ENCODE measurements at places on chromosomes 16 and 17.

- no peak for DNase-seq
These were observed 197.3 kb downstream of the CEP112 start for GRCh38 chr17:65994679-65995078.

- no peak for DNase-seq
These were observed 218.0 kb downstream of the NTN1 start for GRCh38 chr17:9239246-9239792.

GRCh38 chr16:20308266-20308665 is 19.0 kb downstream of the GP2 start:
- no peak for DNase-seq

- DNase-seq: no peak
These were observed 121.6 kb upstream of the HS3ST4 start for GRCh38 chr16:25570131-25570530.

DNA sequence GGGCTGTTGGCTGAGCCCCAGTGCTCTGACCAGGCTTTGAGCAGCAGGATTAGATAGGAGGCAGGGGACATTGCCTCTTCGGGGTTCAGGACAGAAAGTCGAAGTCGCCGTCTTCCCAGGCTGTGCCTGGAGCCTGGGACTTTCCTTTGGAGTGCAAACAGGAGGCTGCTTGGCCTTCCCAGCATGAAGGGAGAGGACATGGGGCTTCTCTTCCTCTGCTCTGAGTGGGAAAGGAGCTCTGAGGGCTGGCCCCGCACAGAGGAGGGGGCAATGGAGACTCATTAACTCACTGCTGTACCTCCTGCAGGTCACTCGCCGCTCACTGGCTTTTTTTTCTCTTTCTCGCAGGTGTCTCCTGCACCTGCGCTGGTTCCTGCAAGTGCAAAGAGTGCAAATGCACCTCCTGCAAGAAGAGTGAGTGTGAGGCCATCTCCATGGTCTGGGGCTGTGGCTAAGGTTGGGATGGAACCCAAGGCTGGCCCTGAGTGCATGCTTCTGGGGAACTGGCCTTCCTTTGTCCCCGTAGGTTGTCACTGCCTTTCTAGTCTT is 642 bp downstream of the MT1F start:
- DNase-seq: no peak

- no peak for DNase-seq
These were observed 22.9 kb downstream of the CHCT1 start for GRCh38 chr17:60445144-60445543.

DNA sequence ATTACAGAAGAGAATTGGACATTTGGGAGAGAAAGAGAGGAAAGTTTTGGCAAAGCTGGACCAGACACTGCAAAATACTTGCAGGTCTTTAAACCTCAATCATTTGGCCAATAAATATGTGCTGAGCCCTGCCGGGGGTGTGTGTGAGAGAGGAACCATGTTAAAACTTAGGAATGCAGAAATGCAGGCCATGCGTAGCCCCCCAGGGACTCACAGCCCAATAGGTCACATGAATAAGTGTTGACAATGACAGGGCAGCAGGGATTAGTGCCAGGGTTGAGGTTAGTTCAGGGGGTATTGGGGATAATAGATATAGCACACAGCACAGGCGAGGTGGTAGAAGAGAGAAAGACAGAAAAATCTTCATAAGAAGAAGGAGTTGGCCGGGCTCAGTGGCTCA is 113.3 kb upstream of the ADAMTS18 start:
- DNase-seq: no peak

DNA sequence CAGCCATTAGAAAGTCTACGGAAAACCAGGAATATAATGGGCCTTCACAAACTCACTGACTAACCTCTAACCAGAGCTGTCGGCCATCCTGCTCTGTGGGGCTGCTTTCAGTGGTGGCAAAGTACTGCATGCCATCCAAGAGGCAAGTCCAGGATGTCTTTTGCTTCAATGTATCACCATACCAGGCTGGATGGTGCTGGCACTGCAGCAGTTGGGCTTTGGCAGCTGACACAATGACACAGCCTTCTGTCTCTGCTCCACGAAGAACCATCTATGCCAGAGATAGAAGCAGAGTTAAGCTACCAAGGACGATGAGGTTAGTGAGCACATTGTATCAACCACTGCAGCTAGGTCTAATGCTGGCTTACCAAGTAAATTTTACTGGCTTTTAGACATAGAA is 9.7 kb upstream of the RSKR start:
- DNase-seq: no peak

DNA sequence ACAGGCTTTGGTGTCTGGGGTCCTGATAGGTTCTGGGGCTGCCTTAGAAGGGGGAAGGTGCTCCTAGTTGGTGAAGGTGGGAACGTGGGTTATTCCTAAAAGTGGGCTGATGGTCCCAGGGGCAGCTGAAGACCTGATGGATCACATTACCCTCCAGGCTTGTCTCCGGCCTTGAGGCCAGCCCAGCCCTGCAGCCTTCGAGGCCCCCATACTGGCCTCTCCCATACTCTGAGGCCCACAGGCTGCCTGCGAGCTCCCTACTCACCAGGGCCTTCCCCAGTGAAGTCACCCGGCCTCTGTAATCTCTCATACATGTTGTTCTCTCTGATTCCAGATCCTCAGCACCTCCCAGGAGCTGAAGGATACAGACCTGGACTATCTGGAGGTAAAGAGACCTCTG is 2.7 kb downstream of the RNF112 start:
- no peak for DNase-seq

DNA sequence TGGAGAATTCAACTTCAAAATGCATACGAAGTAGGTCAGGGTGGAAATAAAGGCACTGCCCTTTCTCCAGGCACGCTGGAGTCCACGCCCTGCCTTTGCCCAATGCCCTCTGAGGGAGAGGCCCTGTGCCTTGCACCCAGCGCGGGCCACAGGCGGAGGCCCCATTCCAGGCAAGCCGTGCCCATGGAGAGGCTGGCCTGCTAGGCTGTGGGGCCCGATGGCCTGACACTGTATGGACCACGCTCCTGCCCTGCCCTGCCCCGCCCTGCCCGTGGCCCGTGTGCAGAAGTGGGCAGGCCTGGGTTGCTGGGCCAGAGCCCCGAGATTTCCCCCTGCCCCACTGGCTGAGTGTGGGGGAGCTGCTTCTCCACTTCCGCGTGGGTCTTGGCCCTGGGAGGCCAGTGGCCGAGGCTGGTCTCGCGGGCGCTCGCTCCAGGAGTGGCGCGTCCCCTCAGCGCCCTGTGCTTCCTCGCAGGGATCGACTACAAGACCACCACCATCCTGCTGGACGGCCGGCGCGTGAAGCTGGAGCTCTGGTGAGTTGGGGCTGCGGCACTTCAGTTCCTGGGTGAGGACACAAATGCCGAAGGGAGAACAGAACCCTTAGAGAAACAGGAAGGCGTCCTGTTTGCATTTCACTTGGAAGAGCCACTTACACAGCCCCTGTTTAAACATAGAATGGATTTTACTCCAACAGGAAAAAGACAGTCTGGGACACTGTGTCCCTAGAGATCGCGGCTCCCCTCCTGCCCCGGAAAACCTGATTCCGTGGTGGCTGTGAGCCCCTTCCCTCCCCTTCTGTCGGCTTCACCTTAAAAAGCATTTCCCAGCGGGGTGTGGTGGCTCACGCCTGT is 13.8 kb upstream of the WFIKKN1 start:
- no peak for DNase-seq
